ENCODE measurements at places on chromosomes 11 and 22.

GRCh38 chr22:47088480-47089158 is 326.2 kb downstream of the TBC1D22A start:
- DNase-seq, result no peak

DNA sequence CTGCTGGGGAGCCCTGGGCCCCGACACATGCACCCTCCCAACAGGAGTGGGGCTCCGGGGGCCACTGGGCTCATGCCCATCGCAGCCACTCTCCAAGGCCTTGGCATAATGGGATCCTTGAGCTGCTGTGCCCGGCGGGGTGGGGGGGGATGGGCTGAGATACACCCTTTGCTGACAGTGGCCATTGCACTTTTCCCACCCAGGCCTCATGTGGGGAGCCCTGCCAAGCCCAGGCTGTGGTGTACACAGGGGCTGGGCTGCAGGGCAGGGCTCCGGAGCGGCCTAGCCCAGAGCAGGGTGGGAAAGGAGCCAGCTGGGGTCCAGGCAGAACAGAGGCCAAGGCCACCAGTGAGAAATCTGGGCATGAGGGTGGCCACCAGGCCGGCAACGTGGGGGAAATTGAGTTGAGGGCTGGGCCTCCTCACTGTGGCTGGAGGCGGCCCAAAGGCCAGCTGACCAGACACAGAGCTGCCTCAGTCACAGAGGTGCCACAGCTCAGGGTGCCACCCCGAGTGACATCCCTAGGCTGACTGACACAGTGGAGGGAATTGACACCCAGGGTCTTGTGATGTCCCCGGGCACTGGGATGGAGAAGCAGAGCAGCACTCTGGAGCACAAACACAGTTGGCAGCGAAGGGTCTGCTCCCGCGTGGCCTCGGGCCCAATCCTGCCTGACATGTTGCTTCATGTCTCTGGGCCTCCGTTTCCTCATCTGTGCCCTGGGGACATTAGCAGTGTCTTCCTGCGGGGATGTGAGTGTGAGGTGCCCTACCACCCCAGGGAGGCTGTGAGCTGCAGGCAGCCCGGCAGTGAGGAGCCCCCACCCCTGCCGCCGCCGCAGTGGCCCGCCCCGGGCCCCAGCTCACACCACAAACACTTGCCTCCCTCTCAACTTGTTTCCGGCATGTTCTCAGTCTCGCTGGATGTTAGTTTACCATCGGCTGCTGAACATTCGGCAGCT is 30.4 kb downstream of the RTN4R start:
- DNase-seq, result no peak

DNA sequence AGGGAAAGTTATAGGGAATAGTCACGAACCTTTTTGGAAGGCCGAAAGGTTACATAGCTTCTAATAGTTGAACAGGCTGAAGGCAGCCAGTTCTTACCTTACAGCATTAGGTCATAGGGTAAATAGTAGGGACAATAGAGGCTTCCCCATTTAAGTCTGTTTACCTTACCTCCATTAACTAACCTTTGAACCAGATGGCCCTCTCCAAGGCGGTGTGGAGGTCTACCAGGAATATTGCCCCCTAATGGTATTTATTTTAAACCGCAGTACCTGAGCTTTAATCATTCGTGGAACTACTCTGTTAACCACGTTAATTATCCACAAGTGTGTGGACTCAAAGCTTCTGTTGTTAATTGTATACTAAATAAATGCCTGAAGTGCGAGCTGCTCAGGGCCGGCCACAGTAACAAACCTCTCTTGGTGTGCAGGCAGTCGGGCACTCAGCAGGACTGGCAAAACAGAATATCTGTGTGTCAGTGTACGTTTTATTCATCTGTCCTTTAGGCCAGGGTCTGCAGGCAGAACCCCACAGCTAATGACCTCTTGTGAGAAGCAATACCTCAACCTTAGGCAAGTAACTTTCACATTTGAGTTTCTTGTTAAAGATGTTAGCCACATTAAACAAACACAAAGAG is 81.7 kb downstream of the PRCP start:
- no peak for DNase-seq

DNA sequence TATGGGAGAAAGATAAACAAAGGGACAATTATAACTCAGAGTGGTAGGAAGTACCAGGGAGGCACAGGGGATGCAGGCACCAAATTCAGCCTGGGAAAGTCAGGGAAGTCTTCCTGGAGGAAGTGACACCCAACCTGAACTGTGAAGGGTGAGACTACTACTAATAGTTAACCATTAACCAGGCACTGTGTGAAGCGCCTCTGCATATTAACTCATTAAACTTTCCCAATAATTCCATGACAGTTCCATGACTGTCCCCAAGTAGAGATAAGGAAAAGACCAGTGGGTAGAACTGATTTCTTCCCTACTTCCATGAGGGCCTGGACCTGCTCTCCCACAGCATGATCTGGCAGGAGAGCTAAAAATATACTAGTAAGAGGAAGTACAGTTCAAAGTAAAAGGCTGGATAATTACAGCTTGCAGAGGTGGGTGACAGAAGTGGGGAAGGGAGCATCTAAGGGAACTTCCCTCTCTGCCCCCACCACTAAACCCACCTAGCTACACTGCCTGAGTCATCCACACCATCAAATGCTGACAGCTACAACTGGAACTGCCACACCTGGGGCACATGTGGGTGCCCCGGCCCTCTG is 4.7 kb upstream of the AP1B1 start:
- no peak for DNase-seq

- DNase-seq, result peak; percentile 58
Observed at GRCh38 chr11:460331-461199, 10.5 kb downstream of the PTDSS2 start.

DNA sequence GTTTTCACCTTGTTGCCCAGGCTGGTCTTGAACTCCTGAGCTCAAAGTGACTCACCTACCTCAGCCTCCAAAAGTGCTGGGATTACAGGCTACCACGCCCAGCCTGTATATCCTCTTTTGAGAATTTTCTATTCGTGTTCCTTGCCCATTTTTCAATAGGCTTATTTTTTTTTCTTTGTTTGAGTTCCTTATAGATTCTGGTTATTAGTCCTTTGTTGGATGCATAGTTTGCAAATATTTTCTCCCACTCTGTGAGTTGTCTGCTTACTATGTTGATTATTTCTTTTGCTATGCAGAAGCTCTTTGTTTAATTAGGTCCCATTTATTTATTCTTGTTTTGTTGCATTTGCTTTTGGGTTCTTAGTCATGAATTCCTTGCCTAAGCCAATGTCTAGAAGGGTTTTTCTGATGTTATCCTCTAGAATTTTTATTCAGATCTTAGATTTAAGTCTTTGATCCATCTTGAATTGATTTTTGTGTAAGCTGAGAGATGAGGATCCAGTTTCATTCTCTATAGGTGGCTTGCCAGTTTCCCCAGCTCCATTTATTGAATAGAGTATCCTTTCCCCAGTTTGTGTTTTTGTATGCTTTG is 17.7 kb upstream of the ZBED5 start:
- DNase-seq, result no peak

GRCh38 chr11:88169471-88169870 is 5.8 kb downstream of the RAB38 start:
- no peak for DNase-seq

DNA sequence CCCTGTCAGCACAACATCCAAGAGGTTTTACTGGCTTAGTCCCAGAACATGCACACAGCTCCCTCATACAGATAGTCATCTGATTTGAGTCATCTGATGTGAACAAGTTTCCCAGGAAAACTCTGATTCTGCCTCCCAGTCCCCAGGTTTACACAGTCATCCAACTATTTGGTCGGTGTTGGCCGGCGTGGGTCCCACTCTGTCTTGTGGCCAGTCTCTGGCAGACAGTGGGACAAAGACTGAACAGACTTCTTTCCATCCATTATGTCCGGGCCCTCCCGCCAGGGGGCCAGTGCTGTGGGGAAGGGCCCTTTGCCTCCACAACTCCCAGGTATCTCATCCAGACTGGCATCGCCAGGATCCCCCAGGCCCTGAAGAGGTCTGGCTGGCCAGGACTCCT is 60.0 kb downstream of the BTG4 start:
- no peak for DNase-seq

DNA sequence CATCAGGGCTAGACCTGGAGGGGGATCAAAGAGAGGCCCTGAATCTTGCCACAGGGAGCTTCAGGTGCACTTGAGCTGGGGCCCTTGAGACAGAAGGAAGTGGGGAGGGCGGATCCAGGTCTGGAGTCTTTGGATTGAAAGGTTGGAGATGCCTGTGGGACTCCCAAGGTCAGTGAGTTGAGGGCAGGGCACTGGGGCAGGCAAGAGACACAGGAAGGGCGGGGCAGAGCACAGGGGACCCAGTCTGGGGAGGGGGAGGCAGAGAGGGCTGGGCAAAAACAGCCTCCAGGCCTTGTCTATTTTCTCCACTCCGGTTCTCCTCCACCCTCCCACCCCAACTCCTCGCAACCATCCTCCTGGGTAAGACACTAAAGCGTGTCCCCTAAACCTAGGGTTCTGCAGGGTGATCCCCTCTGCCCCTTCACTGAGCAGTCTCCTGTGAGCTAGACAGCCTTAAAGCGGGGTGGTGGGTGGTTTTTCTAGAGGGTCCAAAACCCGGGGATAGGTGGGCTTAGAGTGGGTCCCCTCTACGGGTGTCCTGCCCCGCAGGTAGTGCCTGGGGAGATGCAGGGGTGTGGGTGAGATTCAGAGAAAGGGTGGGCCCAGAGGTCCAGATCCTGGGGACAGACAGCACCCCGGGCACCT is 38.6 kb upstream of the CELSR1 start:
- DNase-seq, result no peak
